A549 (cell line): ENCODE measurements at places on chromosomes 4 and X. TPM values are rescaled to one million over a fixed set of nuclear protein-coding genes. Genes with fewer than 3 reads are reported as not detected.

DNA sequence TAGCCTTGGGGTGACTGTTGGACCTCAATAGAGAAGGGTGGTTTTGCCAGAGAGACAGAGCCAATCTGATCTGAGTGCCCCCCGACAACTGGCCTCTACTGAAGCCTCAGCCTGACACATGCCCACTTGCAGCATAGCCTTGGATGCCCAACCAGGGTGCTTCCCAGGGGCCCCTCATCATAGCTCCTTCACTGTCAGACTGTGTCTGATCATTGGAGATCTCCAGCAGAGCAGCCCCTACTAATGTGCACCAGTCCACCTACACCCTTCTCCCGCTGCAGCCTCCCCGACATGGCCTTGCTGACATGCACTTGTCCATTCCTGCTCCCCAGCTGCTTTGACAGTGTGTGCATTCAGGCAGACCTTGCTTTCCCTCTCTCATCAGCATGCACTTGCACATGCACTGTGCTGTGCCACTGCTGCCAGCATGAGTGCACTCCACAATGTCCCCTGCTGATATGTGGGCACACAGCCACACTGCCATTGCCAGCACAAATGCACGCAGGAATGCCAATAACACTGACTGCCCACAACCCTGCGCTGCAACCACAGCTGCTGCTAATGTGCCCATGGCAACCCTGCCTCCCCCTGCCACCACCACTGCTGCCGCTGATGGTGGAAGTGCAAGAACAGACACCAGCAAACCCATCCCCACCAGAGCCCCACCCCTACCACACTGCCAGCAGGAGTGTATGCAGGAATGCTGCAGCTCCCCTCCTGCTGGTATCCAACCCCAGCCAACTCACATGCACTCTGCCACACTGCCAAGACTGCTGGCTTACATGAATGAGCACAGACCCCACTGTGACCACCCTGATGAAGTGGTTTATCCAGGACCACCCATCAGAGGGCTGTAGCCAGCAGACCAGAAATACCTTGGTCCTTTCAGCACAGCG, 68.1 kb upstream of the ZMAT1 start:
- DNase-seq = no peak

GRCh38 chr4:60128888-60129287, 1071.2 kb upstream of the ADGRL3 start:
- no peak for DNase-seq

Gene NPNT
- 0.56 to 0.70 TPM (median 0.67 TPM) in 3 replicates for polyA plus RNA-seq

- no peak for DNase-seq
These were observed 630.5 kb upstream of the CT83 start for GRCh38 chrX:117093319-117093718.

DNA sequence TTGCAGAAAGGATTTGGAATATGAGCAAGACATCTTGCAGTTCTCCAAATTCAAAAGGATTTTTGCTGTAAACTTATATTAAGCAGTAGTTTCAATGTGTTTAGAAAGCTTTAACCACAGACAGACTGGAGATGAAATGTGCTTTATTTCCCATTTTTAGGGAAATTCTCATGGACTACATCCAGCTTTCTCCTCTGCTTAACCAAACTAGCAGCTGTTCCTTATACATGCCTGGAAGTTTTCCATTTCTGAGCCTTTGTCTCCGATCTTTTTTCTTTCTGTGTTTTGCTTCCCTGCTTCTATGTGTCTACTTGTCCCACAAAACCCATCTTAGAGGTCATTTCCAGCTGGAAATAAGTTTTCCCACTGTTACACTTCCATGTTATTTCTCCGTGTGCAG, 41.6 kb downstream of the TMA16 start:
- no peak for DNase-seq
